ENCODE measurements at places on chromosomes 6 and 20. TPM values are rescaled to one million over a fixed set of nuclear protein-coding genes. Genes with fewer than 3 reads are reported as not detected.

DNA sequence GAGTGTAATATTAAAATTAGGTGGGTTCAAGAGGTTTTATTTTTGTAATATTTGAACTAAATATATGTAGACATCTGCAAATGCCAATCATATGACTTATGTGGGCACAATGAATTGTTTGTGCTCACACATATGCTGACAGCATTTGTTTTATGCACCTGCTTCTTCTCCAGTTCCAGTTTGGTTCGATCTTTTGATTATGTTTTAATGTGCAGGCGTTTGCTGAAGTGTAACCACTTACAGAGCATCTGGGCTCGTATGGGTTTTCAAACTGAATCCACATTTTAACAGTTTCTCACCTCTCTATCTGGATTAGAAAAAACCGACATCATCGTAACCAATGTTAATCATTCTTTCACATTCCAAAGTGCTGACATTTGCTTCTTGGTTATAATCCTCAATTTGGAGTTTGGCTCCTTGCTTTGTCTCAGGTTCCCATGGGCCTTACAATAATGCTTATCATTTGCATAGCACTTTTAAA, 129.1 kb upstream of the SPACA1 start:
- H3K4me3 ChIP-seq = no peak overlapping the region
- no peaks in the 10 kb centered on the region for H3K36me3 ChIP-seq
- H3K27ac ChIP-seq = no peak overlapping the region
- no peaks in the 10 kb centered on the region for H3K27me3 ChIP-seq

DNA sequence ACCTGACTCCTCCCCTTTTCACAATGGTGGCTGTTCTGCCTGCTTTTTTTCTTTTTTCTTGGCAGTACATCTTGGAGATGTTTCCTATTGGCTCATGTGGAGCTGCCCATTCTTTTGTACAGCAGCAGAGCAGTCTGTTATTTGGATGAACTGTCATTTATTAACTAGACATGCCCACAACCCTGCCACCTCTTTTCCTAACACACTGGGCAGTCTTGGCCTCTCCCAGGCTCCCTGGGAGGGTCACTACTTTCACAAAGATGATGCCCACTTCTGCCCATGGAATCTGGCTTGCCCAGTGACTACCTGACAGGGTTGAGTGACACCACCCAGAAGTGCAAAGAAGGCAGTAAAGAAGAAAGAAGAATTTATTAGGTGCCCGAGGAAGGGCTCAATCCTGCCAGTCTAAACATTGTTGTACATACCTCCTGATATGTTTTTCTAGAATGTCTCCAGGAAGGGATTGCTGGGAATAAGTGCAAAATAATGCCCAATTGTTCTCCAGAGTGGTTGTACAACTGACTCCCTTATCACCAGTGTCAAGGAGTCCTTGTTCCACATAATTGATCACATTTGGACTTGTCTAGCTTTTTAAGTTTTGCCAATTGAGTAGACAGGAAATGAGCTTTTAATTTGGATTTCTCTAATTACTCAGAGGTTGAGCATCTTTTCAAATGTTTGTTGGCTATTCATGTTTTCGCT, 19.7 kb upstream of the SCRT2 start:
- H3K27ac ChIP-seq = no peak overlapping the region
- H3K4me3 ChIP-seq = no peak overlapping the region
- DNase-seq = no peak
- no peaks in the 10 kb centered on the region for H3K4me1 ChIP-seq

DNA sequence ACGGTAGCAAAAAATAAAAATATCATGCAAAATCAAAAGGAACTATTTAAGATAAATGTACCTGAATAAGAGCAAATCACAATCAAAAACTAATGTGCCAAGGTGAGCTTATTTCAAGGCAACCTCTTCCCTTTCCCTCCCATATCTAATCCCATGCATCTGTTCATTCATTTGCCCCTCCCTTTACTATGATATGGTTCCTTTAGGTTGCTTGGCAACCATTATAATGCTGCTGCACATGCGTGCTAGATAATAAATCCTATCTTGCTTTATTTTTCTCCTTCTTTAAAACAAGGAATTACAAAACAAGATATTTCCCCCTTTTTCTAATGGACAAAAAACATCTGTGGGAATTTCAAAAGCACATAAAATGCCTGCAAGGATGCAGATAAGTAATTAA, 318.2 kb upstream of the POU3F2 start:
- H3K36me3 ChIP-seq = no peaks in the 10 kb centered on the region
- no peaks in the 10 kb centered on the region for H3K27me3 ChIP-seq
- H3K4me3 ChIP-seq = no peak overlapping the region
- no peak for DNase-seq
- H3K27ac ChIP-seq = no peak overlapping the region

GRCh38 chr20:44572551-44573500, 9.6 kb upstream of the PKIG start:
- peak overlapping the region; percentile 87 for H3K27ac ChIP-seq
- H3K27me3 ChIP-seq = no peaks in the 10 kb centered on the region
- no peaks in the 10 kb centered on the region for H3K36me3 ChIP-seq

DNA sequence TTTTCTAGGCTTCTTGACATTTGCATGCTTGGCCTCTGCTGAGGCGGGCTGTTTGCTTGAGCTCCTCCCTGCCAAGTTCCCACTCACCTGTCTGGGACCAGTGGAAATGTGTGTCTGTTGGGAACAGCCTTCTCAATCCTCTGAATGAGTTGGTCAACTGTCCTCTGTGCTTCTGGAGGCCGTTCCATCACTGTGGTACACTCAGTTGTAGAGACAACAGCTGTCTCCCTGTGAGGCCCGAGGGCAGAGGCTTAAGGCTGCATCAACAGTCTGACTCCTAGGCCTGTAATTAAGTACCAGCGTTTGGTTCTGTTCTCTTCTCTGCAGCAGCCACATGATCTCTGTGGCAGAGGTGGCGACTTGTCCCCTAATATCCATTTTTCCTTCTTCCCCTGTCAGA, 110.9 kb downstream of the CDC5L start:
- no peaks in the 10 kb centered on the region for H3K27me3 ChIP-seq
- no peaks in the 10 kb centered on the region for H3K36me3 ChIP-seq

DNA sequence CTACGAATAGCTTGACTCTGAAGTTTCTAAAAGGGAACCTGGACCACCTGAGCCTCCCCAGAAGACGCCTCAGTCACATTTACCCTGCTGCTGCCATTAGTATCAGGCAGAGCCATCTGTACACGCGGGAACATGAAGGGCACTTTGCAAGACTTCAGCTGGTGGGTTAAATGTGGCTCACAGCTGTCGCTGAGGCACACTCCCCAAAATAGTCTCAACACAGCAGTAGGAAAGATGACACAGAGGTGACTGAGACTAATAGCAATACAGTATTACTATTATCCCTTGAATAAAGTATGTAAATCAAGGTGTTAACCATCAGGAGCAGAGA, 29.0 kb downstream of the PSMB1 start:
- no peak overlapping the region for H3K4me3 ChIP-seq
- H3K27me3 ChIP-seq = no peaks in the 10 kb centered on the region

DNA sequence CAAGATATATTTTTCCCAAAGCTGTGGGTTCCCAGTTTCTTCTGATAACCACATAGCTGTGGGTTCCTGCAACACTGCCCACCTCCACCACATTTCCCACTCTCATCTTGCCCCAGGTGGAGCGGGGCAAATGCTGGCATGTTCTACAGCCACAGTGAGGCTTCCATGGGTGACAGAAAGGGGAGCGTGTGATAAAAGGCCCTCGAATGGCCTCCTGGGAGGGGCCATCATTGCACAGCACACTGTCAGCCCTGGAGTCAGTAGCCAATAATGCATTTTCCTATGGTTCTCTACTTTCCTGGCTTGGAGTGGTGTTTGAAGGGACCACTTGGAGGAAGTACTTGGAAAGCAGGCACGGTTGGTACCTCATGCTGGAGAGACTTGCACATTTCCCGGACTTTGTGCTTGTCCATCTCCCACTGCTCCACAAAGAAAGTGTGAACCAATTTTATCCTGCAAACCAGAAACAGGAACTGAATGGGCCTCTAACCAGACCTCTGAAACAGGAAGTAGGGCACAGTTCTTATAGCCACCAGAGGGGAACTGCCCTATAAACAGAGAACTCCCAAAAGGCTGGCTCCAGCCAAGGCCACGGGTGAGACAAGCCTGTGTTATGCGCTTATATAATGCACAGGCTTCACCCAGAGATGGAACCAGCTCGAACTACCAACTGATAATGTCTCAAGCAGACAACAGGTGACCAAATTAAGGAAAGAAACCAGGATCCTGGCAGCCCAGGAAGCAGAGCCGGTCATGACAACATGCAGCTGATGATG, 8.6 kb downstream of the MAP3K5 start:
- H3K36me3 ChIP-seq = no peaks in the 10 kb centered on the region
- no peak for DNase-seq
- H3K4me1 ChIP-seq = peaks cover 48% of the 10 kb centered on the region
- no peaks in the 10 kb centered on the region for H3K27me3 ChIP-seq
- no peak overlapping the region for H3K4me3 ChIP-seq

DNA sequence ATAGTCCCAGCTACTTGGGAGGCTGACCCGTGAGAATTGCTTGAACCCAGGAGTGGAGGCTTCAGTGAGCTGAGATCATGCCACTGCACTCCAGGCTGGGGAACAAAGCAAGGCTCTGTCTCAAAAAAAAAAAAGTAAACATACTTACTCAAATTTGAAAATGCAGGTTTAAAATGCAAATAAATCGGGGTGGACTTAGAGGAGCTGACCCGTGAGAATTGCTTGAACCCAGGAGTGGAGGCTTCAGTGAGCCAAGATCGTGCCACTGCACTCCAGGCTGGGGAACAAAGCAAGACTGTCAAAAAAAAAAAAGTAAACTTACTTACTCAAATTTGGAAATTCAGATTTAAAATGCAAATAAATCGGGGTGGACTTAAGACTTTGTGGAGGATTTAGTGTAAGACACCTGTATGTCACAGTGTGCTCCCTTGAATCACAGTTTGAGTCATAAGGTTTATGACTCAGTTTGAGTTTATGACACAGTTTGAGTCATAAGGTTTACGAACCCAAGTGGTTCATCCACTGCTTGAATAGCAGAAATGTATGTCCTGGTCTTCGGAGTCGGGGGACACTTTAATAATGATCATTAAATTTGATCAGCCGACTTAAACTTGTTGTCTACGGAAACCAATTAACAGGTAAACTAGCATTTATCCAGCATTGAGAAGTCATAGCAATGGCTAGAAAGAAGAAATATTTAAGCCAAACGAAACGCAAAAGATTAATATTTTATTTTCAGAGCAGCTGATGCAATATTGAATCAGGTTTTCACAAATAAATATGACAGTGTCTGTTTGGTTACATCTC, 6.8 kb upstream of the MRPS10 start:
- peaks cover 4% of the 10 kb centered on the region for H3K4me1 ChIP-seq
- H3K27me3 ChIP-seq = no peaks in the 10 kb centered on the region
- no peak overlapping the region for H3K4me3 ChIP-seq
- no peak for DNase-seq
- H3K36me3 ChIP-seq = no peaks in the 10 kb centered on the region

- H3K36me3 ChIP-seq = no peaks in the 10 kb centered on the region
- H3K27me3 ChIP-seq = no peaks in the 10 kb centered on the region
- no peak overlapping the region for H3K27ac ChIP-seq
- H3K4me3 ChIP-seq = no peak overlapping the region
- H3K4me1 ChIP-seq = peaks cover 12% of the 10 kb centered on the region
These were observed 6.8 kb upstream of the EPB41L1 start for GRCh38 chr20:36147690-36148089.

GRCh38 chr6:4901386-4902061, 102.3 kb downstream of the RPP40 start:
- no peaks in the 10 kb centered on the region for H3K27me3 ChIP-seq
- peak; percentile 81 for DNase-seq
- H3K4me1 ChIP-seq = peaks cover 4% of the 10 kb centered on the region
- H3K27ac ChIP-seq = no peak overlapping the region
- peaks cover 16% of the 10 kb centered on the region for H3K36me3 ChIP-seq

- H3K27me3 ChIP-seq = no peaks in the 10 kb centered on the region
- H3K4me1 ChIP-seq = peaks cover 2% of the 10 kb centered on the region
- no peak for DNase-seq
- H3K27ac ChIP-seq = no peak overlapping the region
These were observed 14.3 kb upstream of the PIM1 start for GRCh38 chr6:37155394-37156312.

DNA sequence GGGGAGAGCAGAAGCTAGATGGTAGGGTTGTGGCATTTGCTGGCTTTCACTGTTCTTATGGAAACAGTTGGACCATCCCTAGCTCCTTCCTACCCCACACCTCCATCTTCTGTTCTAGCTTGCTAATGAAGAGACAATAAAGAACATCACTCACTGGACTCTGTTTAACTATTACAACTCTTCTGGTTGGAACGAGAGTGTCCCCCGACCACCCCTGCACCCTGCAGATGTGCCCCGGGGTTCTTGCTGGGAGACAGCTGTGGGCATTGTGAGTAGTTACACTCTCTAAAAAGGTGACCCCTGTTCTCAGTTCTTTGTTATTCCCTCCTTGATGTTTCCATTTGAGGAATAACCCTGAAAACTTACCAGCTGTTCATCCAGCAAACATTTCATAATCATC, 40.4 kb upstream of the NOP56 start:
- no peak overlapping the region for H3K4me3 ChIP-seq
- H3K27me3 ChIP-seq = no peaks in the 10 kb centered on the region
- H3K4me1 ChIP-seq = no peaks in the 10 kb centered on the region

DNA sequence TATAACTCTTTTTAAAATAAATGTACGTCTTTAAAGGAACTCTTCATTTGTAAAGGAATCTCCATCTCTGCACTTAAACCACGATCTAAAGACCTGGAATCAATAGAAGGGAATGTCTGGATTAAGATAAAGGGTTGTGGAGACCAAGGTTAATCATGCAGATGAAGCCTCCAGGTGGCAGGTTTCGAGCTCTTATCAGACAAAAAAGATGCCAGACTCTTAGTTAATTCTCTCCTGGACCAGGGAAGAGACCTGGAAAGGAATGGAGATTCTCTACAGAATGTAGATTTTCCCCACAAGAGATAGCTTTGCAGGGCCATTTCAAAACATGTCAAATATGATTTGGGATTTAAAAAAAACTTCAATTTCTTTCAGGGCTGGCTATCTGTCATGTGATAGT, 71.5 kb upstream of the SSTR4 start:
- DNase-seq = no peak
- H3K27ac ChIP-seq = no peak overlapping the region

GRCh38 chr20:40955326-40955725, 73.3 kb upstream of the TOP1 start:
- DNase-seq = peak; percentile 82
- H3K4me3 ChIP-seq = no peak overlapping the region
- H3K4me1 ChIP-seq = no peaks in the 10 kb centered on the region
- no peak overlapping the region for H3K27ac ChIP-seq
- no peaks in the 10 kb centered on the region for H3K36me3 ChIP-seq

DNA sequence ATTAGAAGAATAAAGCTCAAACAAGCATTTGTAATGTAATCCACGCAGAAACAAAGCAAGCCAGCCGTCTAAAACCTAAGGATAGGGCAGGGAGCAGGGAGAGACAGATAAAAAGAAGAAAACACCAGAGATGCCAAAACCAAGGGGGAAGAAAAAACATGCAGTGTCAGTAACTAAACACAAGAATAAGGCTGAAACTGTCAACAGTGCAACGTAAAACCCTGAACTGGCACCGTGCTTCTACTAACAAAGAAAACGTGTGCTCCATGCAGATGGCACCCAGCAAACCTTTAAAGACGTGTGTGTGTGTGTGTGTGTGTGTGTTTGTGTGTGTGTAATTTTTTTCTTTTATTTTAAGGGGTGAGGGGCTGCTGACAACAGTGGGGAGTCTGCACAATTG, 88.4 kb upstream of the TAB2 start:
- no peaks in the 10 kb centered on the region for H3K36me3 ChIP-seq
- no peak for DNase-seq
- H3K4me3 ChIP-seq = no peak overlapping the region
- peaks cover 42% of the 10 kb centered on the region for H3K4me1 ChIP-seq
- no peak overlapping the region for H3K27ac ChIP-seq

The PHACTR3 gene
- 0.86 TPM for total RNA-seq

The E2F1 gene
- total RNA-seq = 2.9 TPM

The DCDC2 gene
- total RNA-seq = not detected

The PTK7 gene
- 7.9 TPM for total RNA-seq

The ZSWIM3 gene
- 5.4 TPM for total RNA-seq

All from esophagus muscularis mucosa (tissue), 4 donors.